ENCODE measurements at places on chromosomes 4 and X. TPM values are rescaled to one million over a fixed set of nuclear protein-coding genes. Genes with fewer than 3 reads are reported as not detected.

USP17L17 gene
- total RNA-seq, result not detected

NAT8L gene
- 0.14 TPM for total RNA-seq

MOSPD2 gene
- 14.4 TPM for total RNA-seq

SLC10A4 gene
- total RNA-seq, result 0.17 TPM

DSPP gene
- total RNA-seq, result not detected

TMPRSS11F gene
- total RNA-seq, result not detected

SLC25A43 gene
- 7.2 TPM for total RNA-seq

CCDC158 gene
- total RNA-seq, result not detected

ODAPH gene
- not detected for total RNA-seq

- H3K4me1 ChIP-seq, result no peaks in the 10 kb centered on the region
- no peak overlapping the region for H3K4me3 ChIP-seq
- no peaks in the 10 kb centered on the region for H3K27me3 ChIP-seq
- no peak overlapping the region for H3K27ac ChIP-seq
- no peak for DNase-seq
Observed at GRCh38 chr4:7353046-7353790, 81.5 kb downstream of the PSAPL1 start.

- DNase-seq, result no peak
- H3K4me3 ChIP-seq, result no peak overlapping the region
- peaks cover 23% of the 10 kb centered on the region for H3K27me3 ChIP-seq
- no peak overlapping the region for H3K27ac ChIP-seq
Observed at GRCh38 chr4:74331252-74331651, 23.0 kb downstream of the EPGN start.

DNA sequence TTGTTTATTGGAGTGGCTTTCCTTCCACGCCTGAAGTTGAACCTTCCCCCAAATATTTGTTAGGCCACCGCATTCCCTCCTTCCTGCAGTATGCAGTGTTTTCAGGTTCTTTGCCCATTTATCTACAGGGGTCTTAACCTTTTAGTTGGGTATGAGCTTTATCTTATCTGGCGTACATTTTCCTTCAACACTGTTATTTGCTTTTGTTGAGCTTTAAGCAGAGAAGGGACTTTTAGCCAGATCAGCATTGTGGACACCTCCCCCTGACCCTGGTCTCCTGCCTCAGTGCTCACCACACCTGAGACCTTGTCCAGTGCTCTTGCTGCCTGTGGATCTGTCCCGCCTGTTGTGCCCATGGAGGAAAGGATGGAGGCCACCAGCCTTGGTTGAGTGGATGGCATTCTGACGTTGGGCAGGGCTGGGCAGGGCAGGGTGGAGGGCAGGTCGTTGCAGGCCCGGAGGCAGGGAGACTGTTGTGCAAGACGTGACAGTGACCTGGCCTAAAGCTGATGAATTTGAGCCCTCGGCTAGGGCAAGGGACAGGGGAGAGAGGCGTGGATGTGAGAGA lies 998 bp upstream of the DUSP9 start:
- H3K27me3 ChIP-seq, result peaks cover 45% of the 10 kb centered on the region
- no peak overlapping the region for H3K4me3 ChIP-seq

DNA sequence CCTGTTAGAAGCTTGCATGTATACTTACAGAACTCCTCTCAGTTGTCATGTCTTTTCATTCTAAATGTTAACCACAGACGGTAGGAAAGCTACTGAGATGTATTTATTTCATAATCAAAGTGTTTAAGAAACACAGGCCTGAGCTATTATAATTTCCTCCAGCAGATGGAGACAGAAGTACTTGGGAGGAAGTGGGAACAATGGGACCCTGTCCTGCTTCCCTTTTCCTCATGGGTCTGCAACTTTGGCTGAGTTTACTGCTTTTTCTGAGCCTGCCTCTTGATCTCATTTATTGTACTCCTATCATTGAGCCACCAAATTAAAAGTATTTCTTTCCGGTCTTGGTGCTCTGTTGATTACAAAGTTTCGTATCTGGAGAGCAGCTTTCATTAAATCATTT lies 67.7 kb upstream of the SPANXN2 start:
- no peaks in the 10 kb centered on the region for H3K27me3 ChIP-seq
- H3K4me1 ChIP-seq, result no peaks in the 10 kb centered on the region
- H3K27ac ChIP-seq, result no peak overlapping the region
- DNase-seq, result no peak

- DNase-seq, result no peak
- no peak overlapping the region for H3K4me3 ChIP-seq
- no peak overlapping the region for H3K27ac ChIP-seq
- H3K36me3 ChIP-seq, result no peaks in the 10 kb centered on the region
- no peaks in the 10 kb centered on the region for H3K4me1 ChIP-seq
Observed at GRCh38 chrX:115330498-115331168, 41.1 kb downstream of the LUZP4 start.

DNA sequence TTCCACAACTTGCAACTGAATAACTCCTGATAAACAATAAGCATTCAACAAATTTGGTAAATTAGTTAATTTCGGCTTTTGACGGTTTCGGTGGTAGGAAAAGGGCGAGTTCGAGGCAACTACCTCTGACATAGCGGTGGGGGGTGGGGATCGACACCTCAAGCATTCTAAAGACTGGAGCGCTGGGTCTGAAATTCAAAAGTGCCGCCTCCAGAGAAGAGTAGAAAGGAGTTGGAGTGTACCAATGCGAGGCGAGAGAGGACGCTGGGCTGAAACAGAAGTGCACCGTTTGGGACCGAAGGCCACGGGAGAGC lies 725 bp downstream of the SMC1A start:
- peaks cover 16% of the 10 kb centered on the region for H3K4me1 ChIP-seq
- no peak for DNase-seq
- no peaks in the 10 kb centered on the region for H3K27me3 ChIP-seq
- H3K4me3 ChIP-seq, result peak overlapping the region; percentile 89

DNA sequence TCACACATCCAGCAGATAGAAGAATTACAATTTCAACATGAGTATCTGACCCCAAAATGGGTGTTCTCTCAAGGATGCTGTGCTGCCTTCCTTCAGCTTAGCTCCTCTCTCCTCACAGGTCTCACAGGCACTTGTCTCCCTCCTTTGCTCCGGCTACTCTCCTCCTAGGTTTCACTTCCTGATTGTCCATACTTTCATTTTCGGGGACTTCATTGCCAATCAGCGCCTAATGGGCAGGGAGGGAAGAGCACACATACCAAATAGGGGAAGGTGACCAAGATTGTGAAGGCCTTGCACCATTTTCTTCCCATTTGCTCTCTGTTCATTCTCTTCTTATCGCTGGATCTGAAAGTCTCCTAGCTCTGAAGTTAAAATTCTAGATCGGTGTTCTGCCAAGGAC lies 125.4 kb upstream of the EOLA2 start:
- H3K27me3 ChIP-seq, result peaks cover 4% of the 10 kb centered on the region
- peaks cover 7% of the 10 kb centered on the region for H3K4me1 ChIP-seq
- no peak overlapping the region for H3K4me3 ChIP-seq
- no peak overlapping the region for H3K27ac ChIP-seq
- DNase-seq, result no peak

- DNase-seq, result no peak
- H3K27me3 ChIP-seq, result no peaks in the 10 kb centered on the region
- no peak overlapping the region for H3K27ac ChIP-seq
- H3K4me3 ChIP-seq, result no peak overlapping the region
Observed at GRCh38 chr4:63122955-63123354, 1286.3 kb downstream of the TECRL start.

GRCh38 chrX:18620349-18620748 lies 51.6 kb downstream of the RS1 start:
- H3K4me3 ChIP-seq, result no peak overlapping the region
- no peaks in the 10 kb centered on the region for H3K27me3 ChIP-seq
- DNase-seq, result no peak
- no peaks in the 10 kb centered on the region for H3K4me1 ChIP-seq
- no peaks in the 10 kb centered on the region for H3K36me3 ChIP-seq

GRCh38 chrX:130524476-130525194 lies 122.8 kb downstream of the RBMX2 start:
- no peak overlapping the region for H3K27ac ChIP-seq
- H3K27me3 ChIP-seq, result peaks cover 2% of the 10 kb centered on the region

DNA sequence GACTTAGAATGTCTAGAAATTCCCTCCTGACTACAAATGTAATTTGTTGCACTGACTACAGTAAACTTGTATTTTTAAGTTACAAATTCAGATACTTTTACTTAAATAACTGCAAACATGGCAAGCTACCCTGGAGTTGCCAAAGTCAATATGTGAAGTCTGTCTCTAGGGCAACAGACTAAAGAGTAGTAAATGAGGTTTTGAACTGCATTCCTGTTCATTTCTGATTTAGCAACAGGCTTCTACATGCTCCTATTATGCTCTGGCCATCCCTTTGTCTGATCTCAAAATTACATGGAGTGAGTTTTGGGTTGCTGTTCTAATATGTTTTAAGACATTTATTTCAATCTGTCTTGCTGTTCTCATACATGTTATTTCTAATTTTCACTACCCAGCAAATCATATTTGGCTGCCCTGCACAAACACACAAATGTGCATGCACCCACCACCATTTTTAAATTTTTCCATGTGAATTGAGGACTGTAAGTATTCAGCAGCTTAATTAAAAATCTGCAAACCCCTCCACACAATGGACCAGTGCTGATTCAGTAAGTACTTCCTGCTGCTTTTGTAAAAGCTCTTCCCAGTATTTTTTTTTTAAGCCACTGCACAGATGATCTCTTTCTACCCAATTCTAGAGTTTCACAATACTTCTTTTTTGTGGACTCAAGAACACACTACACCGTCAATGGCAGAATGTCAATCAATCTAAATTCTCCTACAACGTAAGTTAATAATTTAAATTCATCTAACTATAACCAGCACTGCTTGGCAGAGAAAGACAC lies 26.7 kb downstream of the SH3RF1 start:
- H3K36me3 ChIP-seq, result no peaks in the 10 kb centered on the region
- H3K27ac ChIP-seq, result no peak overlapping the region
- H3K27me3 ChIP-seq, result peaks cover 10% of the 10 kb centered on the region
- H3K4me3 ChIP-seq, result no peak overlapping the region

- DNase-seq, result no peak
- H3K27me3 ChIP-seq, result no peaks in the 10 kb centered on the region
- no peaks in the 10 kb centered on the region for H3K36me3 ChIP-seq
- no peaks in the 10 kb centered on the region for H3K4me1 ChIP-seq
- H3K4me3 ChIP-seq, result no peak overlapping the region
Observed at GRCh38 chrX:17459008-17459611, 84.1 kb downstream of the NHS start.

GRCh38 chr4:155900381-155900780 lies 3.1 kb upstream of the TDO2 start:
- H3K27ac ChIP-seq, result no peak overlapping the region
- no peaks in the 10 kb centered on the region for H3K36me3 ChIP-seq
- no peak for DNase-seq
- no peaks in the 10 kb centered on the region for H3K27me3 ChIP-seq
- no peaks in the 10 kb centered on the region for H3K4me1 ChIP-seq

- no peaks in the 10 kb centered on the region for H3K4me1 ChIP-seq
Observed at GRCh38 chrX:5490786-5491563, 737.7 kb downstream of the NLGN4X start.

- H3K4me1 ChIP-seq, result peaks cover 3% of the 10 kb centered on the region
- peaks cover 6% of the 10 kb centered on the region for H3K27me3 ChIP-seq
- H3K4me3 ChIP-seq, result no peak overlapping the region
- no peak for DNase-seq
Observed at GRCh38 chr4:99151995-99152394, 7.9 kb upstream of the ADH4 start.

GRCh38 chrX:32183066-32183465 lies 1028.3 kb downstream of the DMD start:
- H3K27ac ChIP-seq, result no peak overlapping the region
- no peaks in the 10 kb centered on the region for H3K4me1 ChIP-seq
- no peaks in the 10 kb centered on the region for H3K27me3 ChIP-seq
- DNase-seq, result no peak

All from activated naive CD8-positive, alpha-beta T cell treated with anti-CD3 and anti-CD28 coated beads, Interleukin-2, amount 10 ng/mL, durations not matched to agents 7 days and 5 days (primary cell).